ENCODE measurements at places on chromosomes 11 and 22. TPM values are rescaled to one million over a fixed set of nuclear protein-coding genes. Genes with fewer than 3 reads are reported as not detected.
A peak's percentile ranks its signal among the peaks of the same experiment; 100 is the strongest.

LRRC10B gene
- polyA plus RNA-seq: not detected

PARVG gene
- polyA plus RNA-seq: 4.4 TPM

SHANK2 gene
- 3.6 TPM for polyA plus RNA-seq

OR10D3 gene
- polyA plus RNA-seq: not detected

FAM227A gene
- polyA plus RNA-seq: 0.41 TPM

TBX10 gene
- 60.6 TPM for polyA plus RNA-seq

GP1BB gene
- polyA plus RNA-seq: not detected

OR5B21 gene
- not detected for polyA plus RNA-seq

XPNPEP3 gene
- 6.6 TPM for polyA plus RNA-seq

CCDC116 gene
- polyA plus RNA-seq: not detected

SPON1 gene
- 12.6 TPM for polyA plus RNA-seq

CCDC87 gene
- polyA plus RNA-seq: not detected

- no peak for DNase-seq
Measured at GRCh38 chr22:33865248-33865647, 55.0 kb downstream of the LARGE1 start.

DNA sequence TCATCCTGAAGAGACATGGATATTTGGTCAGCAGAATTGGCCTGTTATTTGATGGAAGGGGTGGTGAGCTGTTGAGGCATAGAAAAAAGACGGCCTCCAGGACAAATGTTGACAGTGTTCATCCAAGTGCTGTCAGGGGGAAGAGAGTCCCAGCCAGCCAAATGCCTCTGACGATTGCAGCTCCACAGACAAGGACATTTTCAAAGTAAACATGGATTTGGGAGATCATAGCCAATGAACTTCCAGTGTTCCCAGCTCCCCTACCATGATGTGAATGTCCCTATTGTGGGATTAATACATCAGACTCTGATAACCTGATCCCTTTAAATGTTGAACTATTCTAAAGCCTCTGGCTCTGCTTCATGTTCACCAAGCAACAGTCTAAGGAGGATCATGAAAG, 31.2 kb upstream of the PSMA1 start:
- DNase-seq: no peak

DNA sequence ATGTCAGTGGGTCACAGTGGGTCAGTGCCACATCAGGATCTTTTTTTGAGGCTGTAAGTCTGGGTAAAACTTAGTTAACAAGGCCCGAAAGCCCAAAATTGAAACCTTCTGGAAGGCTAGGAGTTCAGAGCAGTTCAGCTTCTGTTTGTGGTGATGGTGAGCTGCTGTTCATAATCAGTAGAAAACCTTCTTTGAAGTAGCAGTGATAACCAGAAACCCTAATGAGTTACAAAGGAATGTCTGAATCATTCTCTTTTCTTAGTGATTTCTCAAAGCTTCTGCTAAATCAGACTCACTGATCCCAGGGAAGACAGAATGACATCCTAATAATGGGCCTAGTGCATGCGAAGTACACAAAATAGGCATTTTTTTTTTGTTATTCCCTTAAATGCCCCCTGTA, 124.7 kb downstream of the PARVA start:
- no peak for DNase-seq

DNA sequence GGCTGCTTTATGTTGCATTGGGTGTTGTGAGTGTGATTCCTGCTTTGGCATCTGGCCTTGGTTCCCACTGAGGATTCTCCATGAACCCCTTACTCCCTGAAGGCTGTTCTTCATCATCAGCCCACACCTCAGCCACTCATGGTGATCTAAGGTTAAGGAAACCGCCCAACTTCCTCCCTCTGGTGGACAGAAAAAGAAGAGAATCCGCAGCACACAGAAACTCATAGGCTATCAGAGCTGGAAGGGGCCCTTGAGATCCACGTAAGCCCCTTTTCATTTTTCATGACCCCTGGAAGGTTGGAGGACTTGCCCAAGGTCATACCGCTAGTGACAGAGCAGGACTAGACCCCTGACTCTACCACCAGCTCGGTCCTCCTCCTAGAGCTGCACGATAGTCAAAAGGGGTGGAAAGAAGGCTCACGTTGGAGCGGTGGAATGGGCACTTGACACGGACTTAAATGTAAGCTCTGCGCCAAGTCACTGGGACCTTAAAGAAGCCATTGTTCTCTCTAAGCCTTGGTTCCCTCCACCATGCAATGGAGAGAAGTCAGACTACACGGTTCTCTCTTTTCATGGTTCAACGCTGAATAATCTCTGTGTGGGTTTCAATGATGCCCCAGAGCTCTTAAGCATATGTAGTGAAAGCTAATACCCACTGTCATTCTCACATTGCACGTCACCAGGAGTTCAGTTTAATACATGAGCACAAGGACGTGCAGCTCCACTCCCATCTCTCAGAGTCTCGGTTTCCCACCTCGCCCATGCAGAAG, 83.6 kb upstream of the CRTAM start:
- DNase-seq: peak; percentile 27

DNA sequence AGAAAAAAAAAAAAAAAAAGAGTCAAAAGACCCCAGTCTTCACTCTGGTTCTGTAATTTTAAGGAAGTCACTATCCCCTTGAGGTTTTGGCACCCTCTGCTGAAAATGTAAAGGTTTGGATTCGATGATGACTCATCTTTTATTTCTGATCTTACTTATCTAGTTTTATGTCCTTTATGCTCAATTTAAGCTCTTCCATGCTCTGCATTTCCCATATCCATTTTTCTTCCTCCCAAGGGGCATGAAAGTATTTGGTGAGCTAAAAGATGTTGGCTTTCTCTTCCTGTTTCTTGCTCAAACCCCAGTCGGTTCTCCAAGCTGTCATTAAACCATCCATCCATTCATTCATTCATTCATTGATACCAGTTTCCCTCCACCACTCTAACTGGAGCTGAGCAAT, 61.0 kb upstream of the CDON start:
- DNase-seq: no peak

DNA sequence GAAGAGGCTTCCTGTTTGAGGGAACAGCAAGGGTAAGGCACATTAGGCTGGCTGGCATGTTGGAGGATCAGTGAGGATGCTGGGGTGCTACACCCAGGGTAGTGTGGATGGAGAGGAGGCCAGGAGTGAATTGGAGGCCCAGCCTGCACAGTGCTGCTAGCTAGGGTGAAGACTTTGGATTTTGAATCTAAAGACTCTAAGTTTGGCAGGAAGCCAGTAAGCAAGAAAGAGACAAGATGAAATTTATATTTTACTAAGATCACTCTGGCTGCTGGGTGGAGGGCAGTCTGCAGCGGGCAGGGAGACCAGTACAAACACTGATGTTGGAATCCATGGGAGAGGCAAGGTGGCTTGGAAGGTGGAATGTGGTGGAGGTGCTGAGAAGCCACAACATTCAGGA, 43.6 kb downstream of the TSPAN18 start:
- no peak for DNase-seq

- DNase-seq: no peak
Measured at GRCh38 chr11:126049159-126049558, 13.5 kb downstream of the CDON start.

- no peak for DNase-seq
Measured at GRCh38 chr11:102114032-102114431, 3.8 kb downstream of the YAP1 start.

DNA sequence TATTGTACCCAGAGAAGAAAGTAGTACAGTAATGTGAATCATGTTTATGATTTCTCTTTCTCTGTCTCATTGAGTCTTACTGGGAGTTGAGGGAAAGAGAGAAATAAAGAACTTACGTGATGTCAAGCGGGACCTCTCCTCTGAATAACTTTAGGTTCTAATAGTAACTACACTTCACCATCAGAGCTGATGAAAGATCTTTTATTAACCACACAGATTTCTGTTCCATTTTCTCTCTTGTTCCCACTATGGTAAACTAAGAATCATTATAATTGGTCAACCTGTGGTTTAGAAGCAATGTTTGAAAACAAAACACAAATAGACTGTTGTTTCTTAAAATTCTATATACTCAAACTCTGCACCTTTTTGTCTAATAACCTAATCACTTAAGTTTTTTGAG, 142.3 kb downstream of the ELP4 start:
- DNase-seq: no peak

DNA sequence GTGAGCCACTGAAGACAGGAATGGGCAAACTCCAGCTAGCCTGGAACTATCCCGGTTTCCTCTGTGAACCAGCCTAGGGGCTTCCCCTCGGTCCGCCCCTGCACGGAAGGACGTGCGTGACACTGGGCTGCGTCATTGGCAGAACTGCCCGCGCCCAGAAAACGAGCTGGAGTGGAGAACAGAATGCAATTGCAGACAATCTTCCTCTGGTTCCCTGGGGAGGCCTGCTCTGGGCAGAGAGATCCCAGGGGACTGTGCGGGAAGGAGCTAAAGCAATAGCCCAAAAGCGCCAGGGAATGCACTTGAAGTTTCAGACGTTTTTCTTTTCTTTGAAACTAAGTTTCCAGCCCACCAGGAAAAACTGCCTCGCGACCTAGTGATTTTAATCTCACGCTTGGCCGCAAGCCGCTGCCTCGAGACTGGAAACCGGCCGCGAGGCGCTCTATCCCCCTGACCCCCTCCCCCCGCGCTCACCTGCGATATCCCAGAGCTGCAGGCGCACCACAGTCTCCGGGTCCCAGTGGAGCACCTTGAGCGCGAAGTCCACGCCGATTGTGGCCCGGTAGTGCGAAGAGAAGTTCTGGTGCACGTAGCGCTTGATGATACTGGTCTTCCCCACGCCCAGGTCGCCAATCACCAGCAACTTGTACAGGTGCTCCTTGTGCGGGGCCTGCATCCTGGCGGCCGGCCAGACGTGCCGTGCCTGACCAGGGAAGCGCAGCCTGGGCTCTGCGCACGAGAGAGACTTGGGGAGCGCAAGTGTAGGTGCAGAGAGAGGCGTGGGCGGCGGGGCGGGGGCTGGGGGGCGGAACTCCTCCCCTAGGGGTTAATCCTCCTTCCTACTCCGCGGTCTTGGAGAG, at the start of gene RAB38:
Gene RAB38, minus strand, starts transcription at position 735 of the 860 bp plus-strand sequence. Its CDS starts 59 bp downstream, at position 676.
- peak; percentile 85 for DNase-seq

GRCh38 chr22:23072077-23072910, 2.0 kb downstream of the GNAZ start:
- DNase-seq: peak; percentile 60

DNA sequence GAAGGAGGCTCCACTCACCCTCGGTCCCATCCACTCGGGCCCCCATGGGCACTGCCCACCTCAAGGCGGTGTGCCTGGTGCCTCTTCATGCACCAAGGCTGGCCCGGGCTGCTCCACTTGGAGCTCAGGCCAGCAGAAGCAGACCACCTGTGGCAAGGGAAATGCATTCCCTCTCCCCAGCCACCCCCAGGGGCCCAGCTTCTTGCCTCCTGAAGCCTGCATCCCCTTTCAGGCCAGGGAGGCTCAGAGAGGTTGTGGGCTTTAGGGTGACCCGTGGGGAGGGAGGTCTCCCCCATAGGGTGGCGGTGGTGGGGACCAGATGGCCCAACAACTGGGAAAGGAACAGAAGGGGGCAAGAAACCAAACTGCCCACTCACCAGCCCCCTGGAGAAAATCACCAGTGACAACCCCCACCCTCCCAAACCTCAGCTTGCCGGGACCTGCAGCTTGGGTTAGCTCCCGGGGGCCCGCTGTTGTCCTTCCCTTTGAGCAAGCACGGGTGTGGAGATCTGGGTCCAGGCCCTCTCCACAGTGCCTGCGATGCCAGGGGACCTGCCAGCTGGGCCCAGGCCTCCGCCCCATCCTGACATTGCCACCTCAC, 8.4 kb downstream of the CBX6 start:
- peak; percentile 66 for DNase-seq

DNA sequence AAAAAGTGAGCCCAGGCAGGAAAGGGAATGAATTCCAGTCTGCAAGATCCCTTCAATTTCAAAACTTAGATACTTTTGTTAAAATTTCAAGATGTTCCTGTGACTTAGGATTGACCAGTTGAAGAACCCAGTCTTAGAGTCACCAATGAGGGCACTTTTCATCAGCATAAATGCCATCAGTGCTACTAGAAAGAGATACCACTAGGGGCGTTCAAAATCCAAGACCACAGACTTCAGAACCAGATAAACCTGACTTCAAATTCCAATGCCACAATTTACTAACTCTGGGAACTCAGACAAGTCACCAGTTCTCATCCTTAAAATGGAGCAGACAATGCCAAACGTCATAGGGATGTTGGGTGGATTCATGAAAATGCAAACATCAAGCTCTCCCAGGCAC, 523.2 kb downstream of the BUD13 start:
- DNase-seq: no peak

DNA sequence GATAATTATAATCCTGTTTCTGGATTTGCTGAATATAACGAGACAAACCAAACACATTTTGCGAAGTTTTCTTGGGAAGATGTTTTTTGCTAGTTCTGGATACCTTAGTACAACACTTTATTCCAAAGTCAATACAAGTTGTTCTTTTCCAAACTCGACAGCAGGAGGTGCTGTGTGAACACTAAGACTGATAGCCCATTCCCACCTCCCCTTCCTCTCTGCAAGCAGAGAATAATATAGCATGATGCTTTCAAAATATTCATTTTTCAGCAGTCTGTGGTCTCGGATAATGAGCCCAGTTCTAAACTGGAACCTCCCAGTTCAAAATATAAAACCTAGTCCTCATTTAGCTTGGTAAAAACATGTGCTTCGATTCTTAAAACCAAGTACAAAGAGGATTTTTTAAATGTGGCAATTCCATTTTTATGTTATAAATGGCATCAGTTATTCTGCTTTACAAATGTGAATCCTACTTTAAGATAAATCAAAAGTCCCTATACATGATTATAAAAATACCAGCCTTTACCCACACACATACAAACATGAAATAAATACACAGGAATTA, 129.1 kb downstream of the DCDC1 start:
- no peak for DNase-seq

DNA sequence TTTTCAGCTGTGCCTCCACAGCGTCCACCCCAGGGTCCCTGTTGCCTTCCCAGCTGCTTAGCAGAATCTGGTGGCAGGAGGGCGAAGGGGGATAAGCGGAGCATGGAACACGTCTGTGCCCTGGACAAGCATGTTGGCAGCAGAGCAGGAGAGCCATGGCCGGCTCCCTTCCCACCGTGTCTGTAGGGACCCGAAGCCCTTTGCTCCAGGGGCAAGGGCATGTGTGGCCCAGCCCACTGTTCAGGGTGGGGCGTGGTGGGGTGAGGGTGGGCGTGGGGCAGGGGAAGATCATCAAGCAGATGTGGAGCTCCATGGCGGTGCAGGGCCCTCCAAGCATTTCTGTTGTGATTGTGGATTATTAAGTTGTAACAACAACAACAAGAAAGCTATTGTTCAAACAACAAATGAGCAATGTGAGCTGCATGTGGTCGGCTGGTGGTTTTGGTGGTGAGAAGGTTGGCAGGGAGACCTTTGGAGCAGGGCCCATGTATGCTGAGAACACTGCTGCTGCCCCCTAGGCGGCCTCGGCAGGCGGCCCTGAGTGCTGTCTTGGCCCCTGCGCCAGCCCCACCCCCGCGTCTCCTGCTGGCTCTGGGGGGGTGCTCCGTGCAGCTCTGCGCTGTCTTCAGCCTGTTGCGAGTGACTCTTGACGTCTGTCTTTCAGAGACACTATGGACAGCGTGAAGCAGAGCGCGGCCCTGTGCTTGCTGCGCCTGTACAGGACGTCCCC, 50.9 kb downstream of the AP2A2 start:
- no peak for DNase-seq

GRCh38 chr11:70860888-70861287, 391.5 kb downstream of the SHANK2 start:
- DNase-seq: no peak

- DNase-seq: no peak
Measured at GRCh38 chr11:102666331-102666957, 39.1 kb downstream of the MMP27 start.
